Stimulated activated effector memory CD8-positive, alpha-beta T cell treated with anti-CD3 and anti-CD28 coated beads, Interleukin-12 subunit alpha, Interleukin-12 subunit beta, amount 100 ng/mL, for 72 hours (primary cell): ENCODE measurements at places on chromosomes 2 and 18.

DNA sequence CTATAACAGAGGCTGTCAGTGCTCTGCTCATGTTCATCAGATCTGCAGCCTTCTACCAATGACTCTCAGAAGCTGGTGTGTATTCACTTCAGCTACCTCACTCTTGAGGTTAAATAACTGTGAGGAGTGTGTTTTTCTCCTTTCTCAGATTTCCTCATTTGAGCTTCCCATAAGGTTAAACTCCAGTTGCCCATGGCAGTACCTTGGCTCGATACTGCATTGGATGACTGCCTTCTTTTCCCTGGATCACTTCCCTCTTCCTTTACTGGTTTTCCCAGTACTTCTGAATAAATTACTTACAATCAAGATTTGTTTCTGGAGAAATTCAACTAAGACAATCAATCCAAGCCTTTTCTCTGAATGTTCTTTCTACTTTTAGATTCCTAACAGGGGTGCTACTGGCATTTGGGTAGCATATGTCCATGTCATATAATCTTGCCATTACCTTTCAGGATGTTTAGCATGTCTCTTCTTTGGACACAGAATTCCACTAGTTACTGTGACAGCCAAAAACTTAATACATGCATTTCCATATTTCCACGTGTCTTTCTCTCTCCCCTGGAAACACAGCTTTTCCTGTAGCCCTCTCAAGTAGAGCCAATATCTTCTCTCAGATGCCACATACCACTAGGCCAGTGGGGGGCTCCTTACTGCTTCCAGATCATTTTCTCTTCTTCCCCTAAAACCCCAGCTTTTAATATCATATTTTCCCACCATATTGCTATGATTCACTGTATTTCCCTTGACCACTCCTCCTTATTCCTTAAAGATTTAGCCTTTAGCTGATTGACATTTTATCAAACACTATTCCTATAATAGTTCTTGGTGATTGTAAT, 15.0 kb upstream of the SPOPL start:
- no peak for DNase-seq

DNA sequence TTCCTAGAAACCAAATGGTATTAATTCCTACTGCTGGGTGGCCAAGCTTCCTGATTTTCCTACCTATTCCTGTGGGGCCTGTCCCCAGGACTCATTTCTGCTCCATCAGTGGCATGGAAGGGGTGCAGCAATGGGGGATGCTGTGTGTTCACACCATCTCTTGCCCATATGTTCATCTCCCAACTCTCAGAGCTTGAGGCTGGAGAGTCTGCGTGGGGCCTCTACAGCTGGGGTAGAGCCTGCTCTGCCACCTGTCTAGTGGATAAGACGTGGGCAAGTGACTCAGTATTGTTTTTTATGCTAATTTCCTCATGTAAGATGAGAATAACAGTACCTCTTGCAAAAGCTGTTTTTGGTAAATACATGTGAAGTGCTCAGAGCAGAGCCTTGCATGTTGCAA, 149.8 kb downstream of the ACTR3 start:
- no peak for DNase-seq

DNA sequence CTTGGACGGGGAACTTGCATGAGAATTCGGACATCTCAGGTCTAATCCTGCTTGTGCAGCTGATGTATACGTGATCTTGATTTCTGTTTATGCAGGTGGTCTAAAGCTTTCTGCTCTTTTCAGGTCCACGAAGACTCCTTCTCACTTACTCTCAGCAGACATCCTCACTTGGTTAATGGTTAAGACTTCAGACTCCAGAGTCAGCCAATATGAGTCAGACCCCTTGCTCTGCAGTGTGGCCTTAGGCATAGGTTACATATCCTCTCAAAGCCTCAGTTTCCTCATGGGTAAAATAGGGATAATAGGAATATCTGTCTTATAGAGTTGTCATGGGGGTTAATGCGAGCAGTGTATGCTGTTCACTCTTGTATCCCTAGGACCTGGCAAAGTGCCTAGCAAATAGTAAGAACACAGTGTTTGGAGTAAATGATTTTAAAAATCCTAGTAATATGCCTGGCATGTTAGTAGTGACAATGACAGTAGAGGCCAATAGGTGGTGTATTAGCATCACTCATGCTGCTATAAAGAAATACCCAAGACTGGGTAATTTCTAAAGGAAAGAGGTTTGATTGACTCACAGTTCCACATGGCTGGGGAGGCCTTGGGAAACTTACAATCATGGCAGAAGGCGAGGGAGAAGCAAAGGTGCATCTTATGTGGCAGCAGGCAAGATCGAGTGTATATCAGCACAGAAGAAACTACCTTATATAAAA, 42.3 kb downstream of the XRCC5 start:
- DNase-seq: no peak

- no peak for DNase-seq
Observed at GRCh38 chr2:22221006-22221405, 1097.2 kb downstream of the TDRD15 start.

GRCh38 chr2:15842758-15843666, 97.3 kb upstream of the MYCN start:
- no peak for DNase-seq

DNA sequence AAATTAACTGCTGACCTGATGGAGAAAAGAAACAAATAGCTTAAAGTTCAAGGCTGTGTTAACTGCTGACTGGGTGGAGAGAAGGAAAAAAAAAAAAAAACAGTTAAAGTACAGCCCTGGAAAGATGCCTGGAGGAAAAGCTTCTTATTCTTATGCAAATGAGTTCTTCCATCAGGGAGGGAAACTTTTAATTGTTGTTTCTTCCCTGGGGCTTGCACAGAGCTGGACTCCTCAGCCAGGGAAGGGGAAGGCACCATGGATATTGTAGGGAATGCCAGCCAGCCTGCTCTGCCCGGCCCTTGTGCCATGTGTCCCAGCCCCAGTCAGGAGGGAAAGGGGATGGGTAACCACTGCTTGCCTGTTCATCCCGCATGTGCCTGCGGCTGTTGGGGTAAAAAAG, 833.1 kb upstream of the CRIM1 start:
- no peak for DNase-seq

GRCh38 chr2:121895723-121896571, 140.5 kb downstream of the TSN start:
- no peak for DNase-seq
